T-helper 17 cell (primary cell): ENCODE measurements at places on chromosomes 4 and X.

- DNase-seq, result no peak
These were observed 137.8 kb downstream of the SCFD2 start for GRCh38 chr4:53228036-53228435.

DNA sequence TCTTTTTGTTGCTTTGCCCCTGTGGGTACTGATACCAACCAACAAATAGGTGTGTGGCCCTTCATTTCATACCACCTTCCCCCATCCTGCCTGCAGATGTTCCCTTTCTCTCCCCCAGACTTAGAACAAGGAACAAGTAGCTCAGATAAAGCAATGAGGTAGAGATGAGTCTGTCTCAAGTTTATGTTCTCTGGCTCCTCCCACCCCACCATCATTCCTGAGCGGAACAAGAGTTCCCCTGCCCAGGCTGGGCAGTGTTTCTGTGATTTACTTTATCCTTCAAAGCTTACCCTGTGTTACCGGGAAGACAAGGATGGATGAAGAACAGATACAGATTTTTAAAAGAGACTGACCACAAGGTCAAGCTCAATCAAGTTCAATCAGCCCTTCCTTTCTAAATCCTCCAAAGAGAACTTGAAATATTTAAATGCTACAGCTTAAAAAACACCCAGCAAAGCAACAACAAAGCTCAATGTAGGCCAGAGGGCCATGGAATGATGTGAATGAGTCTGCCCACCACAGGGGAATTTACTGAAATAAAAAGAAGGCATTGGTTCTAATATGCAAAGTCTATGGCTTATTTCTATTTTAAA, 80.1 kb upstream of the UCP1 start:
- no peak for DNase-seq

DNA sequence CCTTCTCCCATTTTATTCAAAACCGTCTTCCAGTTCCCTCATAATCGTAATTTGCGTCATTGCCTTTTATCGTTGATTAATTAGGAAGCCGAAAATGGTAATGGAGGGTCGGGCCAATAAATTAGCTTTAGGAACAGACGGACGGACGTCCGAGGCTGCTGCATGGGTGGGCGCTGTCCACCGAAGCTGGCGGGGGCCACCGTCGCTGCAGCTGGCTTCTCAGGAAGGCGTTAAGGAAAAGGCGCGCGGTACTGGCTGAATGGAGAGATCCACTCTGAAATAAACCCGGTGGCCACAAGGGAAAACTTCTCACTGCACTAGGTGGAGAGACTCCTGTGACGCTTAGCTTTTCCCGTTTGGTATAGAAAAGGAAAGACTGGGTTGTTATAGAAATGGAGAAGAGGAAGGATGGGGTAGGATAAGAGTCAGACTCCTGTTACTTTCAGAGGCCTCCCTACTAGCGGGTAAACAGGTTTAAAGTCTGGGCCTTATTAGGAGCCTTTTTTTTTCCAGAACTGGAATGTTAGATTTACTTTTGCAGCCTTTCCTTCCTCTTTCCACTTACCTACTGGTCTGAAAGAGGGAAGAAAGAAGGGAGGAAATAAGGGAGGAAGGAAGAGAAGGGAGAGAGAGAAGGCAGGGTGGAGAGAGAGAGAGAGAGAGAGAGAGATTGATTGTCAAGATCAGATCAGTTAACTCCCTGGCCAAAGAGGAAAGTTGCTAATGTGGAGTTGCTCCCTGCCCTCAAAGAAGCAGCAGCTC, 11.3 kb upstream of the PRDM8 start:
- DNase-seq, result no peak

GRCh38 chrX:20267931-20268701, 1.4 kb upstream of the RPS6KA3 start:
- peak; percentile 14 for DNase-seq

DNA sequence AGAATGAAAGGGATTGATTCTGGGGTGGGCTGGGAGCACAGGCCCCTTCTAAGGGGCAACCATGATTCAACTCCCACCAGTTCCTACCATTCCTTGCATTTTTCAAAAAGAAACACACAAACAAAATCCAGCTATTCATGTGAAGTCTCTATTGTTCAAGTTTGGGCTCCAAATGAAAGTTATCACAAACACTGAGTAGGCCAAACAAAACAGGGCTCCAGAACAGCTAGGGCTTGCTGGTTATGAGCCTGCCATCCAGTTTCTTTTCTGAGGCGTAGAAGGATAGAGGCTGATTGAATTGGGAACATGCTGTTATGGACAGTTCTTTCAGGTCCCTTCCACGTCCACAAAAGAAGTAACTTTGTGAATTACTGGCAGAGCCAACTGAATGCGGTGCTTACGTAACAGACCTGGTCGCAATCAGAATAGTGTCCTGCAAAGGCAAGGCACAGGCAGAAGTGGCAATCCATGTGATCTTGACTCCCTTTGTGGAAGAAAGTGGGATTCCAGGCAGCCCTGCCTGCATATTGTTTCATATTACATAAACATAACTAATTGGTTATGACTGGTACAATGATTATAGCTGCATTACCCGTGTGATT, 244.5 kb downstream of the SCFD2 start:
- DNase-seq, result no peak

GRCh38 chr4:75786526-75786925, 62.1 kb downstream of the USO1 start:
- no peak for DNase-seq

GRCh38 chr4:8727131-8727530, 134.6 kb downstream of the CPZ start:
- no peak for DNase-seq

GRCh38 chrX:66110112-66110511, 53.9 kb upstream of the HEPH start:
- DNase-seq, result no peak

DNA sequence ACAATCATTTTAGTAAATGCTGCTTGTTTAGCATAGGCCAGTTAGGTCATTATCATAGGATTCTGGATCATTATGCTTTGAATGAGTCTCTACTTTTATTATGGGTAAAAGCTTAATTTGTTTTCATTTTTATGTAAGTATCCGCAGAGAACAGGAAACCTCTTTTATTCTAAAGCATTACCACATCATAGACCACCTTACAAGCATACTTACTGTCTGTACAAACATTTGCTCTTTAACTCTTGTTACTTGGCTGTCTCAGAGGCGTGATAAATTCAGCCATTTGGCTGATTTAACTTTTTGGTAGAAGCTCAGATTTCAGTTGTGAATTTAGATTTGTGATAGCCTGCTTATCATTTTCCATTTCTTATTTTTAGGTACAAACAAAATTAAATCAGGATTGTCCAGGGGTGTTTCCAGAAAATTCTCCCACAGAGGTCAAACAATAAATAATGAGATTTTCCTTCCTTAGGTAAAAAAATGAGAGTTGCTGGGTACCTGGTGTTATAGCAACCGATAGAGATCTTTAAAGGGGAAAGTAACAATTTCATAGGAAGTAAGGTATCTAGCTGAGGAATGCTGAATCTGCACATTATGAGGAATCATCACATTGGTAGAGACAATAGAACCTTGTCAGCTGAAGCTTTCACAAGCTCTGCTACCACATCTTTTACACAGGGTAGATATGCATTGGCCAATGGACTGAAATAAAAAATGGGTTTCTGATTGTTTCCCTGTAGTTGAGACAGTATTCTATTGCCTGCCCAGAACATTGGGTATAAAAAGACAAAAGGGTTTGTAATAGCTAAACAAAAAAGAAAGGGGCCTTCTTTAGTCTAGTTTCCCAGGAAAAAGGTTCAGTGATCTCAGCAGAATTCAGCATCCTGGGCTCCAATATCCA, 62.5 kb downstream of the NDNF start:
- DNase-seq, result no peak

GRCh38 chr4:146520896-146521540, 722 bp downstream of the SLC10A7 start:
- DNase-seq, result no peak

- no peak for DNase-seq
These were observed 14.7 kb upstream of the EPGN start for GRCh38 chr4:74293558-74293957.

GRCh38 chr4:57442831-57443291, 332.7 kb upstream of the IGFBP7 start:
- no peak for DNase-seq

GRCh38 chr4:31370866-31371465, 650.8 kb downstream of the PCDH7 start:
- DNase-seq, result no peak

DNA sequence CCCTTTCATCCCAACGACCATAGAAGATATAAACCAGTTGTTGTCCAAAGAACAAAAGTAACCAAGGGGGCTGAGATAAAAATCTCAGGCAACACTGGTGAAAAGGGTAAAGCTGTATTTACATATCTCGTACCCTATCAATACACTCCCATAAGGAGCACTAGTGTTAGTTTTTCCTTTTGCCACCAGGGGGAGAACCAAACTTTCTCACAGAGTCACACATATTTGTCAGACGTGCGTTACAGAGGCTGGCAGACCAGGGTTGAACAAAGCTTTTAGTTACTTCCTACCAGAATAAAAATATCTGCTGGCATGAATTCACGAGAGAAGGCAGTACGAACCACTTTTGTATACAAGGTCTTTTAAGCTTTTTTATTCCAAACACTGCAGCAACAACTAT, 88.3 kb downstream of the AMELX start:
- no peak for DNase-seq

DNA sequence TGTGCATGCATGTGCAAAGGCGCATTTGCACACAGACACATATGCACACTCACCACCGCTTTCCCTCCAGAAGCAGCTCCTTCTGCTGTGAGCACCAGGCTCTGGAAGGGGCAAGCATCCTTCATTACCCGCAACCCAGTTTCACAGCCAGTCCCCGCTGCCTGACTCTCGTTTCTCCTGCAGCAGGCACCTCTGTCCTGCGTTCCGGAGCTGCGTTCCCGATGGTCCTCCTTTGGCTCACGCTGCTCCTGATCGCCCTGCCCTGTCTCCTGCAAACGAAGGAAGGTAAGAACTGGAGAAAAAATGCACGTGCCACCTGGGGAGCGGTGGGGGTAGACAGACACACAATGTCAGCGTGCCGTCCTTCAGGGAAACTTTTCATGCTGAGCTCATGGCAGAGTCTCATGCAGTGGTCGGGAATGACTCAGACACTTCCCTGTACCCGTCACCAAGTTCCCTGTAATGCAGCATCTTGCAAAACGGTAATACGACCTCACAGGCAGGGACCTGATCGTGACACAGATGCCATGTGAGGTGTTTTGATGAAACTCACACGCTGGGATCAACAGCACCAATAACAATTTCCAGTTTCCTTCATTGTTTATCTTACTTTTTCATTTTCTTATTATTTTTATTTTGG, 5.1 kb downstream of the IL3RA start:
- DNase-seq, result no peak
